ENCODE measurements at places on chromosomes 7 and 10.

- DNase-seq = no peak
Observed at GRCh38 chr10:93687737-93688136, 14.7 kb downstream of the FRA10AC1 start.

DNA sequence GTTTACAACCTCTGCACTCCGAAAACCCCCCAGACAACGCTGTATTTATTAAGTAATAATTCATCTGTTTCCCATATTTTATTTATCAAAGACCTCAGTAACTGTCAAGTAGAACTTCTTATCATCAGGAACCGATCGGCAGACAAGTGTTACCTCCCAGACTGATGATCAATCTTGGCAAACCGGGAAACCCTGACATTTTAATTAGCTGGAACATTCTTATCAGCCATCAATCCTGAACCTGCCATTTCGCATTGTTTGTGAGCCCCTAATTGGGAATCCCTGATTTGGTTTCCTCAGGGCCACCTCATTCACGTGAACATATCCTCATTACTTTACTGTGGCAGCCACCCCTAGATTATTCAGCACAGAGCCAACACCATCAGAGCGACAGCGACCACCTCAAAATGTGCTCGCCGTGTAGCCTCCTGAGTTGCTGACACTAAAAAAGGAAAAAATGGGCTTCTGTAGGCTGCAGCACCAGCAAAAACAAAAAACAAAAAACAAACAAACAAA is 93.6 kb upstream of the SDK1 start:
- no peak for DNase-seq

DNA sequence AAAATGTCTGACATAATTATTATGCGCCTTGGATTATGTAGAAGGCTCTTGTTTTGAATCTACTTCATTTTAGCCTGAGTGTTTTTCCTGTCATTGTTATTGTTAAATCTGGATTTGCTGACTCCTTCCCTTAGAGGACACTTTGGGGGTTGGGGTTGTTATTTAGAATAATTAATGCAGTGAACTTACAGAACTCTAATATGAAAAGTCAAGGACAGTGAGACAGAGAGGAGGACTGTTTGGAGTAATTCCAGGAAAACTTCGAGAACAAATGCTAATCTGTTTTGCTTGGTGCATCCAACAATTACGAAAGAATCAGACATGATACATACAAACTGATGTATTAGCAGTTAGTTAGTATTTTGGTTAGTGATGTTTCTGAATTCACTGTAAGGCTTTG is 146.1 kb downstream of the ABCA13 start:
- no peak for DNase-seq

GRCh38 chr7:80601999-80602398 is 36.4 kb upstream of the CD36 start:
- DNase-seq = no peak

GRCh38 chr7:90216771-90217170 is 5.2 kb downstream of the STEAP2 start:
- DNase-seq = no peak

GRCh38 chr10:89371987-89372386 is 5.9 kb upstream of the IFIT1B start:
- DNase-seq = no peak

- no peak for DNase-seq
Observed at GRCh38 chr10:11131112-11131639, 113.5 kb downstream of the CELF2 start.

GRCh38 chr10:98642281-98642680 is 195.5 kb upstream of the HPS1 start:
- no peak for DNase-seq

- peak; percentile 45 for DNase-seq
Observed at GRCh38 chr7:104980841-104981671, 32.9 kb upstream of the KMT2E start.

- DNase-seq = no peak
Observed at GRCh38 chr7:42852531-42852930, 59.3 kb downstream of the C7orf25 start.

DNA sequence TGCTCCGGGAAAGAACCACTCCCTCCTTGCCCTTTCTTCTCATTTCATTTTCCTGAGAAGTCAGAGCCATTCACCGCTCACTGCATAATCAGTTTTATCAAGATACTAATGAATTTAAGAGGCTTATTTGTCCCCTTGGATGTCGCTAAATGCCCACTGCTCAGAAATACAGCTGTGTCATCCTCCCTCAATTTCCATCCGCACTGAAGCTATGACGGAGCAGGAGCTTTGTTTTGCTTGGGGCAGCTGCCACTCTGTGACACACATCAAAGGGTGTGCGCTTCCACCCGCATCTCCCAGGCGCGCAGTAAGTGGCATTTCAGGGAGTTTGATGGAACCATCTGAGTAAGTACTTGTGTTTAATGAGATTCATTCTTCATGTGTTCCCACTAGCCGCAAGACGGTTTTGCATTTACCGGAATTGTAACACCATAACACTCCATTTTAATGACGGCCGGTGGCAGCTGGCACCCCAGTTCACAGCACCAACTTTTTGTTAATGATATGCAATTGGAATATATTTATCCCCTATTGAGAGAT is 103.8 kb upstream of the PARD3 start:
- DNase-seq = no peak

DNA sequence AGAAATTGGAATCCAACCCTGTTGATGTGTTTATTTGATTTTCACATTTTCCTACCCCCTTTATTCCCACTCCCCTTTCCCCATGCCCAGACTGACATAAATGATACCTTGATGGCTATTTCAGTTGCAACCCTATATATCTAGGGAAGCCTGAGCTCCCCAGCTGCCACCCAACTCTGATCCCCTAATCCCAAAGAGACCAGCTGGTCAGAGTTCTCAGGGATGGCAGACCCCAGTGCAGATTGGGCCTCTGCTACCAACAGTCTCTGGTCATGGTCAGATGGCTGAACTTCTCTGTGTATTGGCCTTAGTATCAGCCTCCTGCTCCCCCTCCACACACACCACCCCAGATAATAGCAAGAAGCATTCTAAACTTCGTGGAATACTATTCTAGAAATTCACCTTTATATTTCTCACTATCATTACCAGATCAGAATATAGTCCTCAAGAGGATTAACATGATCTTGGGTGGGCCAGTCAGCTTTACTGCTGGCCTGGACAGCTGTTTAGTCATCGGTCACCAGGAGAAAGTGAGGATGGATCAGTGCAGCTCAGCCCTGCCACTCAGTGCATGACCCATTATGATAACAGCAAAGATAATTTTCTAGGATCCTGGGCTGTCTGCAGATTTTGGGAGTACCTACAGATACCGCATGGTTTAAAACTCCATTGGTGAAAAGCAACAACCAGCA is 24.5 kb upstream of the BTRC start:
- no peak for DNase-seq

DNA sequence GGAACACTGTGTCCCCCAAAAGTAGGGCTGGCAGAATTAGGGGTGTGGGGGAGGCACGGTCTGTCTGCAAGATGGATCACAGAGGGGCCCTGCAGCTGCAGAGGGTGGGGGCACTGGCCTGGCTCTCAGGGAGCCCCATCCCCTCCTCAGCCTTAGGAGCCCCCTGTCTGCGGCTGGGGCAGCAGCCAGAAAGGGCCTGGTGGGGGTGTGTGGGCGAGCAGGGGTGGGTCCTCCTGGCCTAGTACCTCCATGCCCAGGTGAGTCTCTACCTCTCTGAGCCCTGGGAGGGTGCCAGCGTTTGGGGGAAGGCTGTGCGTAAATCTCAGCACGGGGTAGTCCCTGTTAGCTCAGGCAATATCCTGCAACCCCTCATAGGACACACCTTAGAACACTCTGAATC is 280.5 kb upstream of the PPP2R2D start:
- DNase-seq = no peak

DNA sequence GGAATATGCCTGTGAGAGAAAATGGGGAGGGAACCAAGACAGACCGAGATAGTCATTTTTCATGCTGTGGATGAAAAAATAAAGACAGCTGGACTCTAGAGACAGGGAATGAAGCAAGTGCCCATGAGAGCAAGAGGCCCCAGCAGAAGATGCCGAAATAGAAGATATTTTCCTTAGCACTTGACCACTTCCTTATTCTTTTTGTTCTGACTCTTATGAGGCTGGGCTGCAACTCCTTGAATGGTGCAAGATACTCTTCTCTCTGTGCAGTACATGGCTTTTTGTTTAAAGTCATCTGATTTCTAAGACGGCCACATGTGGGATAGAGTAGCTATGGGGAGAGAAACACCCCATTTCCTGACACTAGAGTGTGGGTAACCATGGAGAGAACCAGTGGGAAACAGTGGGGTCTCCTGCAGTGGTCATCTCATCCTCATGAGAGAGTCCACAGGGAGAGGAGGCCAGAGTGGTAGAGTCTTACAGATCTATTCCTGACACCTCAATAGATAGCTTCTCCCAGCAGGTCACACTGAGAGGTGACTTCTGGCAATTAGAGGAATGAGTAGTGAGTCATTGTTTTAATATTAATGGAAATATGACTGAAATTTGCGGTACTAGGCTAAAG is 18.0 kb upstream of the VCL start:
- no peak for DNase-seq

DNA sequence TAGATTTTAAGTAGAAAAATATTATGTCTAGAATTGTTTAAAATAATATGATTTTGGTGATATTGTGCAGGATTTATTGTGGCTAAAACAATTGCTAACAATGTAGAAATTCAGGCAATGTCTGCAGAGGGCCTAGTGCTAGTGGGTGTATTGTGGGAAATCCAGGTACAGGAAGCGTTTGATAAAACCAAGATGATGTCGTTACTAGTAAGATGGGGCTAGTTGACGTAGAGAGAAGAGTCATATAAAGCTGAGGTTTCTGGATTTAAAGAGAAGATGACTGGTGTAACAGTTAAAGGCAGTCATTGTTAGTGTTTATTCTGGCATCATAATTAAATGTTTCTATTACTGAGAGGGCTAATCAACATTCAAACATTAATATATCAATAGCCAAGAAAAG is 43.5 kb downstream of the ADK start:
- no peak for DNase-seq

DNA sequence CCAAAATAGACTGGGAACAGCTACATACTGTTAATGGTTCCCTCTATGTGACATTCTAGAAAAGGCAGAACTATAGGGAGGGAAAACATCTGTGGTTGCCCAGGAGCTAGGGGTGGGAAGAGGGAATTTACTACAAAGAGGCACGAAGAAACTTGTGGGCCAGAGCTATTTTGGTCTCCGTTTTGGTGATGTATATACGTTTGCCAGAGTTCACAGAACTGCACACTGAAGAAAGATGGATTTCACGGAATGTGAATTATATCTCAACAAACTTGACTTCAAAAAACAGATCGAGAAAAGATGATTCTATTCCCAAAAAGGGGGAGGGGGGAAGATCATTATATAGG is 386 bp upstream of the AS3MT start:
- no peak for DNase-seq

GRCh38 chr10:22852712-22853353 is 75.0 kb upstream of the ARMC3 start:
- DNase-seq = no peak

DNA sequence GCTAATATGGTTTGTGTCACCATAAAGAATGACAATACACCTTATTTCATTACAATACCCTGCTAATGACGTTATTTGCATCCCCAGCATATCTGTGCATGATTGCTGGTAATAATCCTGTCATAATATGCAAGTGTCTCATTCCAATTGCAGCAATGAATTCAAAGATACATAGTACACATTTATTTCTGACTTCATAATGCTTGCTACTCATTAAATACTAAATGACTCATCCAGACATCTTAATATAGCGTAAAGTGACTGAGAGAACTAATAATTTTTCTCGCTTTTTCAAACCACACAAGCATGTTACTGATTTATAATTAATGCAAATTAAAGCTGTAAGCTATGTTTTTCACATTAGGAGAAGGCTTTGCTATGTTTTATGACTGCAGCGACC is 234.7 kb upstream of the MDFIC start:
- no peak for DNase-seq

DNA sequence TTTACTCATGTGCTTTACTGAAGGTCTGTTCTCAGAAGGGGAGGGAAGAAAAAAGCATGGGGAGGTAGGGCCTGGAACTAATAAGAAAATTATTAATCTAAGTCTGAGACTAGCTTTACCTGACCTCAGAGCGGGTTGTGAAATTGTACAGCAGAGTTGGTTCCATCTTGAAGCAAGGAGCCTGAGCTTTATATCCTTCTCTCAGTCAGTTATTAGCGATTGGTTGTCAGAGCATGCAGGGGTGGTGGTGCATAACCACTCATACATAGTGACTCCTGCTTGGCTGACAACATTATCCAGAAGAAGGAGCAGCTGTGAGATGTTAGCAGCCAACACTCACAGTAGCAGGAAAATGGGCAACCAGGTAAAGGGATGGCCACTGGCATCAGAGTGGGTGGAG is 976.3 kb upstream of the LRRTM3 start:
- DNase-seq = no peak

- no peak for DNase-seq
Observed at GRCh38 chr7:82762880-82763279, 319.3 kb upstream of the CACNA2D1 start.

GRCh38 chr7:91814189-91814588 is 66.3 kb downstream of the MTERF1 start:
- DNase-seq = no peak

DNA sequence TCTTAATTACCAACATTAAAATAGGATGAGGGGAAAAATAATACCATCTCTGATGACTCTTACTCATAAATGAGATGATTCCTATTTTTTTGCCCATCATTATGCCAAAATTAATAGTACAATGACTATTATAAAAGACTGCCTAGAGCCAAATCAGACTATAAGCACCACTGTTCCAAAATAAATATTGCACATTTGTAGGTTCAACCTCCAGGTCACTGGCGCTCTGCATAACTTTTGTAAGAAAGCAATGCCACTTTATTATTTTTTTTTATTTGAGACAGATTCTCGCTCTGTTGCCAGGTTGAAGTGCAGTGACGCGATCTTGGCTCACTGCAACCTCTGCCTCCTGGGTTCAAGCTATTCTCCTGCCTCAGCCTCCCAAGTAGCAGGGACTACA is 142.5 kb upstream of the SP8 start:
- no peak for DNase-seq

DNA sequence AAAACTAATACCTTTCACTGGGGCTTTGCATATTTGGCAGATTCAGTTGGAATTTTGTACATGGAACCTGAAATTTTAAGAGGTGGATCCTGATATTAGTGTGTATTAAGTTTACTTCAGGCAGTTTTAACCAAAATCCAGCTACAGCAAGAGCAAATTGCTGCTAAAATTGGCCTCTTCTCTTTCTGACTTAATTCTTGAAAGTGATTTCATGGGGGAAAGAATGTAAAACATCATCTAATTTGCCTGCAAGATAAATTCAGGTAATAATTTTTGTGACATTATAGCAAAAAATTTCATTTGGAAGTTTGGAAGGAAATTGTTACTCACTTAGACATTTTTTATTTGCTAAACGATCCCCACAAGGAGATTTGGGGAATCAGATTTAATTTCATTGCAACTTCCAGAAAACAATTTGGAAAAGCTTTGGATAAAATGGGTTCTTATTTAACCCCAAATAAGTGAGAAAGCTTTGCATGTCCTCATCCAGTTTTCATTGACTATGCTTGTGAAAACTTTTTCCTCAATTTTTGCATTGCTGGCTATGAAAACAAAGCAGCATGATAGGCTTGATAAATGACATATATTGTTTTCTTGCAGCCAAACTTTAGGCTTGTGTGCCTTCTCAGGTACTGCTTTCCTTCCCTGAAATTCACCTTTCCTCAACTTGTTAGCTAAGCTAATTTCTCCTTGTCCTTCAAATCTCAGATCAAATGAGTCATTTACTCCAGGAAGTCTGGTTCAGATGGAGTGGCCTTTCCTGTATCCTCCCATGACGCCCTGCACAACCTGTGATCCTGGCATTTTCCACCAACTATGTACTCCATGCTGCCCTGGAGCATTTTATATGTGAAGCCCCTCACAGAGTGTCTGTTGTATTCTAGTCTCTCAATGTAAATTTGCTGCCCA is 27.4 kb upstream of the ZNF438 start:
- no peak for DNase-seq

- DNase-seq = no peak
Observed at GRCh38 chr10:43983405-43983804, 334.7 kb upstream of the ZNF32 start.
